ENCODE measurements at places on chromosomes 2 and 18. TPM values are rescaled to one million over a fixed set of nuclear protein-coding genes. Genes with fewer than 3 reads are reported as not detected.

GRCh38 chr2:15652801-15653200 is 61.1 kb downstream of the DDX1 start:
- DNase-seq = no peak

GRCh38 chr2:146214394-146214929 is 1630.4 kb upstream of the ACVR2A start:
- DNase-seq = no peak

DNA sequence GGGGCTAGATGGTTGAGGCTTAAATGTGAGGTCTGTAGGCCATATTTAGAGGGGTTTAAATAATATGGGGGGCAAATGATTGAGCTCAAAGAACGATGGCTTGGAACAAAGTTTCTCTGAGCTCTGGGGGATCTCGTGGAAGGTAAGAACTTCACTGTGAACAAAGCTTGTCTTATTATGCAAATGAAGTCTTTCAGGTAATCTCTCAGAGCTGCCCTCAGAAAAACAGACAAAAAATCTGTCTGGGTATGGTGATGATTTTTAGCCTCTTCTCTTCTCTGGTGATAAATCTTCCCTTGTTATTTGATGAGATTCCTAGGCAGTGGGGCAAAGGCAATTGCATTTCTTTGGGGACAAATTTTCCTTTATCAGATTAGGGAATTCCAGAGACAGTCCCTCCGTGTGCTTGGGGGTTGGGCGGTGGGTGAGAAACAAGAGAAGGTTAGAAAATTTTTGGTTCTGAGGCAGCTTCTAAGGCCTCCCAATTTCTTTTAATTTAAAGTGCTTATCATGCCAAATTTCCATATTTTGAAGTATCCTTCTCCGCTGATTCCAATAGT is 760.4 kb downstream of the TSN start:
- no peak for DNase-seq

DNA sequence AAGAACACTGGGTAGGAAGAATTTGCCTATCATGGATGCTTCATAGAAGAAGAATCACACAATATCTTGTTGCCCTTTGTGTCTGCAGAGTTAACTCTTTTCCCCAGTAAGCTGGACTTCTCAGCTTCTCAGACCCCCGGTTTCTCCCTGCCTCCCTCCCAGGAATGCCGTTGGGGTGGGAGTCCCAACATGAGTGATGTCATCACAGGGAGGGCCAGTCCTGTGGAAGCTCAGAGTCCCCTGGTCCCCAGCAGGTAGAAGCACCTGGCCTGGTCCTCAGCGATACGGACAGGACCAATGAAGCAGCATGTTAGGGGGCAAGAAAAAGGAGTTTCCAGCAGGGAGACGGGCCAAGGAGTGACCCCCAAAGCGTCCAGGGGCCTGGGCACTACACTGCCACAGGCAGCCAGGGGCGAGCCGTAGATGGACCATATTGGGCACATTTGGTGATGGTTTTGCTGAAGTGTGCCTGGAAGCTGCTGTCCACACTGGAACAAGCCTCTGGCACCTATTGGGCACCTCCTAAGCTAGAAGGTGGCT is 235.9 kb upstream of the SMAD2 start:
- DNase-seq = no peak

The SLC38A11 gene
- not detected for polyA plus RNA-seq

The FEV gene
- not detected for polyA plus RNA-seq

DNA sequence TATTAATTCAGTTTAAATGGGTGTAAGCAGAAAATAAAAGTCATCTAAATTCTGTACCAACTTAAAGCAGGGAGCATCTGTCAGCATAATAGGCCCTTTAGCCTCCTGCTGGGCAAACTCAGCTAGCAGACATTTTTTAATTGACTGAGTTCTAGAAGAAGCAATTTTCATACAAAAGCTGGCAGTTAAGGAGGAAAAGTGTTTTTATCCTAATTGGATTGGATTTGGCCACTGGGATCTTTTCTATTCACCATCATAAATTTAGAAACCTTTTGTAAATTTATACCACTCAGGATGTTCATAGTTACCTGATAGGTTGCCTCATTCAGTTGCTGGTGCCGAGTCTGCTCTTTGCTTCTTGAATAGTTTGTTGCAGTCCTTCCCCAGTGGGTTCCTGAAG is 262.7 kb upstream of the FSIP2 start:
- DNase-seq = no peak

The ZNF516 gene
- polyA plus RNA-seq = 0.25 TPM

The ANKRD30BL gene
- not detected for polyA plus RNA-seq

The PRKCE gene
- polyA plus RNA-seq = 1.8 TPM

The GORASP2 gene
- polyA plus RNA-seq = 116 TPM

DNA sequence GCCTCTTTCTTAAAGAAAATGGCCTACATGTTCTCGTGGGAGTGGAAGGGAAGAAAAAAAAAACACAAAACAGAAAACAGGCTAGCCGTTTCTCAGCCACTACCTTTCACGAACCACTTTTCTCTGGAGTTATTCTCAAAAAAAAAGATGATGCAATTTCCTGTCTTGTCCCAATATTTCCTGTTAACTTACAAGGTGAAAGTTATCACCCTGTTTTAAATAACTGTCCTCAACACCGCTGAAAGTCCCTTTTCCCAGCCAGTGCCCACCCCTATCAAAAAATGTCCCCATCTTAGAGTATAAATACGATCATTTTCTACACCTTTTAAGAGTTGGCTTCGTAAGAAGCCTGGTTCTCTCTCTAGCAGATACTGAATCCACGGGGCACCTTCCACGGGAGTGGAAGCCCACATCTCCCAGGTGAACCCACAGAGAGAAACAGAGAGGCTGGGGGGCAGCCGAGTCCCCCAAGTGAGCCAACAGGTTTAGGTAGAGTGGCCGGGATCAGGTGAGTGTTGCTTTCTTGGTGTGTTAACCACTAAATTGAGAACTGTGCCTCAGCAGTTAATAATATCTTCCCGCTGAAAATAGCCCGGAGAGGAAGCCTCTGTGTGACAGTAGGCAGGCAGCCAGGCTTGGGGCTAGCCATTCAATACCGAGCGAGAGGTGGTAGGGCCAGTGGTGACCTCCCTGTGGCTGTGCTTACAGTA is 15.9 kb downstream of the SMAD7 start:
- DNase-seq = no peak

The IL36B gene
- not detected for polyA plus RNA-seq

- DNase-seq = no peak
Observed at GRCh38 chr2:88481691-88482336, 29.3 kb upstream of the FOXI3 start.

The POU3F3 gene
- not detected for polyA plus RNA-seq

GRCh38 chr2:39595116-39595515 is 70.6 kb upstream of the TMEM178A start:
- no peak for DNase-seq

The PJVK gene
- 0.32 TPM for polyA plus RNA-seq

DNA sequence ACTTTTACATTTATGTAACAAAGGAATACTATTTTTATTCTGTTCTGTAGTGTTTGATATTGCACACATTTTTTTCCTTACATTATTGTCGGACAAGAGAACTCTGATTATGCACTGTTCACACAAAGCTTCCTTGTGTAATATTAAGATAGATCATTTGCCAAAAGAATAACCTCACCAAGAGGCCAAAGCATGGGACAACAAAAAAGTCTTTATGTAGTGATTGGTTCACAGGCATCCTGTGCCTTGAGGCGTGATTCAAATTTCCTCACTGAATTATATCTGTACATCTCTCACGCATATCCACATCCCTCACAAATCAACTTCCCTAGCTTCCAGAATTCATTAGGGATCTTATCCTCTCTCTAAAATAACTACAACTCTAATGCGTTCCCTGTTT is 642.7 kb downstream of the NR4A2 start:
- no peak for DNase-seq

GRCh38 chr18:27004056-27004829 is 138.7 kb upstream of the AQP4 start:
- DNase-seq = no peak

- DNase-seq = no peak
Observed at GRCh38 chr2:230784795-230785194, 72.2 kb downstream of the CAB39 start.

The SP140 gene
- polyA plus RNA-seq = 18.0 TPM

The CNDP1 gene
- polyA plus RNA-seq = not detected

- DNase-seq = no peak
Observed at GRCh38 chr2:121346407-121346806, 61.4 kb upstream of the TFCP2L1 start.

All from CD4-positive, alpha-beta memory T cell (primary cell).